ENCODE measurements at places on chromosomes 1 and 21.

DNA sequence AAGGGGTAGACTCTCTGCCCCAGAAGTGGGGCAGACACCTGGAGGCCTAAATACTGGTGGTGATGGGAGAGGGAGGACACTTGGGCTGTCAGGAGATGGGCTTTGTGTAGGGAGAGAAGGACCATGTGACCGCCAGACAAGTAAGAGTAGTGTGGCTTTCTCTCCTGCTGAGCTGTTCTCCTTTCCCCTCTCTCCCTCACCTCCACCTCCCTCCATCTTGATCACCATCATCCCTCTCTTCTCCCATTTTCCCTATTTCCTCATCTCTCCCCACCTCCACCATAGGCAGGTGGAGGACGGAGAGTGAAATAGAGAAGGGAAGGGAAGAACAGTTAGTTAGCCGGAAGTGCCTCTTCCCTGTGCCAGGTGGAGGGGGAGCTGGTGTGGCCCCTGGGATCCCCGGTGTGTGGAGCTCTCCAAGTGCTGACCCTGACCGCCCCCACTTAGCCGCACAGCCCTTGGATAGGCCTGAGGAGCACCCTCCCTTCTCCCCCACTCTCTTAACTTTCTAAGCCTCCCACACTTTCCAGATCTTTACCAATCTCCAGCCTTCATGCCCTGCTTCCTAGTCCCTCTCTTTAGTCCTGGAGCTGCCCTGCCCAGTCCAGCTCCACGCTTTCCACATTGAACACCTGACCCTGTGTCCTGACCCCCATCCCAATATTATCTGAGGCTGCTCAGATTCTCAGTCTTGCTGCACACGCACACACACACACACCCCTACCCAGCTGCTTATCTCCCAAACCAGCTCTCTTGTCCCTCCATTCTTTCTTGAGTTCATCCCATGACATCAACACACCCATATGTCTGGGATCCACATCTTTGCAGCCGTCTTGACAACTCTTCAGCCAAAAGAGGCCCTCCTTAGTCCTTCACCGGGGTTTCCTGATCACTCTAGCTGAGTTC, 1.5 kb downstream of the CELF3 start:
- no peak for DNase-seq

- no peak for DNase-seq
Observed at GRCh38 chr21:26441149-26441548, 131.9 kb downstream of the CYYR1 start.

DNA sequence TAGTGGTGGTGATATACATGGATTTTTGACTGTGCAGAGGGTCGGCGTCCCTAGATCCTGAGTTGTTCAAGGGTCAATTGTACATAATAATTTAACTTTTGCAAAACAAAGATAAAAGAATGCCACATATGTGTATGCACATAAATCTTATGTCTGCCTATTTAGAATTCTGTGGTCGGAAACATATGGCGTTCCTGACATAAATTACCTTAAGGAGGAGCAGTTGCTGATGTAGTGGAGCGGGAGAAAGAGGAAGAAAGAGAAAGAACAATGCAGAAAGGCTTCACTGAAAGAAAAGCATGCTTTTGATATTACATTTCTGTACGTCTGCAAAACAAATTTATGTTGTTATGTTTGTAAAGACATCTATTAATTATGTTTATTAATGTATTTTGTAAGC, 40.0 kb downstream of the S1PR1 start:
- no peak for DNase-seq

DNA sequence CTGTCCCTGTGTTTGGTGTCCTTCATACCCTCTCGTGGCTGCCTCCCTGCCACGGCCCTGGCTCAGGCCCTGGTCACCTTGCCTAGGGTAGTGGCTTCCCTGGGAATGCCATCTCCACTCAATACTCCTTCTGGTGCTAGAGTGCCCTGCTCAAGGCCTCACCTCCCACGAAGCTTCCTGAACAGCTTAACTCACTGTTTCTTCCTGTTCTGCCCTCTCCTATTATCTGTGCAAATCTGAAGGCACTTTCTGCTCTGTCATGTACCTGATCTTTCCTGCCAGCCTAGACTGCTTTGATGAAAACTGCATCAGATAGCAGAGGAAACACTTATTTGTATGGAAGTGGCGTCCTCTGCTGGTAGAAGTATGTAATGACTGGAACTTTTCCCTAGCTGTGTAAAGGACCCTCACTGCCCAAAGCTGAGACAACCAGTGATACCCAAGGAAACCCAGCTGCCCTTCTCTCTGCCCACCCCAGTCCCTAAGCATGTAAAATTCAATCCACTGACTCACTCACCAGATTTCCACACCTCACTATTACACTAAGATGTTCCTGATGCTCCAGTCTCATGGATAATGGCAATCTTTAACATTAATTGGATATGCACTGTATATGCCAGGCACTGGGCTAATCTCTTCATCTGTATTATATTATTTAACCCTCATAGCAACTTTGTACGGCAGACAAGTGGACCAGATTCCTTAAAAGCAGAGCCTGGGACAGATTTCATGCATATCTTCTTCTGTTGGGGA, 36.2 kb upstream of the BTG2 start:
- DNase-seq: peak; percentile 74

DNA sequence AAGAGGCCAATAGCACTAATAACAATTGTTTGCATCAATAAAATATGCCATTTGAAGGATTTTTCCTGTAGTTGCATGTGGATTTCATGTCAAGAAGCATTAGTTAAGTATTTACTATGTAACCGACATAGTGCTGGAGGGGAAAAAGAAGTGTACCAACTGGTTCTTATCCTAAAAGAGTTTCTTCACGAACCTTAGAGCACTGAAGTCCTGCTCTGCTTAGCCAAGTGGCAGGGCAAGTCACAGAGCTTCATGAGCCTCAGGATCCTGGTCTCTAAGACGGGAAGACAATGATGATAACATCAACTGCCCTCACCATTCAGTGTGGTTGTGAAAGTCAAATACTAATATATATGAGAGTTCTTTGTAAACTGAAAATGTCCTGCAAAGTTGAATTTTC, 14.1 kb downstream of the KIAA0040 start:
- no peak for DNase-seq

- DNase-seq: no peak
Observed at GRCh38 chr1:214660190-214660589, 57.2 kb downstream of the CENPF start.

DNA sequence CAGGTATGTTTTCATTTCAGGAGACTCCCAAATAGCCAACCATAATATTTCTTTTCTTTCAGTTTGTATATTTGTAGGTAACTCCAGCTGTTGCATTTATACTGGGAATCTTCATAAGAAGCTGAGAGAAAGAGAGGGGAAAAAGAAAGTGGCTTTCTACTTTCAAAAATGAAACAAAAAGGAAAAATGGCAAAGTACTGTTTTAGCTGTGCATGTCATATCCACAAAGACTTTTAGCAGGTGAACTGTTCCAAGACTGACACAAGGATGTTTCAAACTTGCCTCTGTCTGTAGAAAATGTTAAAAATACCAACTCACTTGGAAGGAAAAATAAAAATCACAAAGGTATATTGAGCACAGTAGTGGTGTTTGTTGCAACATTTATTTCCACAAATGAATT, 41.9 kb upstream of the CACYBP start:
- no peak for DNase-seq

GRCh38 chr1:68051475-68051874, 1.0 kb upstream of the DIRAS3 start:
- DNase-seq: peak; percentile 80
